ENCODE measurements at places on chromosomes 6 and 20.

DNA sequence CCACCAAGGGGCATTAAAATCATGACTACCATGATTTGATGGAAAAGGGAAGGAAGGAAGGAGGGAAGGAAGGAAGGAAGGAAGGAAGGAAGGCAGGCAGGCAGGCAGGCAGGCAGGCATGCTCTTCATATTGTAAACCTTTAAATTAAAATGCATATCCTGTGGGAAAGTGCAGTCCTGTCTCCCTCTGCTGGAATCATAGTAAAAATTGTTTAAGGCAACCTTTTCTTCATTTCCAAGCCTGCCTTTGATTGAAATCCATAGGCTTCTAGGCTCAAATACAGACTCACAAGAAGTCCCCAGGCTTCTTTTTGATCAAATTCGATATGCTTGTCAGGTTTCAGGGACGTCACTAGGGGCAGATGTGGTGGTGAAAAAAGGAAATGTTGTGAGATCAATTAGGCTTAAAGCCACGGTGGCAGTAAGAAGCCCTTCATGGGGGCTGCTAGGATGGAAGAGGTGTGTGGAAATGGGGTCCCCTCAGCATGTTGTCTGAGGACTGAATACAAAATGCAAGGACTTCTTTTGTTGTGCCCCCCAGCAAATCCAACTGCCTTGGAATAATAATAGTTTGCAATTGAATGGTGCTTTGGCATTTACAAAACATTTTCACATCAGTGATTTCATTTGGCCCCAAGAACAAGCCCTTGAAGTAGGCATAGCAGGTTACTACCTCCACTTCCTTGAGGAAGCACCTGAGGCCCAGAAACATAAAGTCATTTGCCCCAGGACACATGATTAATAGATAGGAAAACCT lies 25.6 kb upstream of the GABRR1 start:
- no peak overlapping the region for H3K27ac ChIP-seq
- H3K27me3 ChIP-seq = peaks cover 7% of the 10 kb centered on the region
- peaks cover 20% of the 10 kb centered on the region for H3K4me1 ChIP-seq
- H3K4me3 ChIP-seq = no peak overlapping the region

- no peak for DNase-seq
- no peaks in the 10 kb centered on the region for H3K27me3 ChIP-seq
- H3K36me3 ChIP-seq = peaks cover 41% of the 10 kb centered on the region
- H3K27ac ChIP-seq = no peak overlapping the region
Measured at GRCh38 chr6:158314737-158315136, 2.5 kb downstream of the TULP4 start.

DNA sequence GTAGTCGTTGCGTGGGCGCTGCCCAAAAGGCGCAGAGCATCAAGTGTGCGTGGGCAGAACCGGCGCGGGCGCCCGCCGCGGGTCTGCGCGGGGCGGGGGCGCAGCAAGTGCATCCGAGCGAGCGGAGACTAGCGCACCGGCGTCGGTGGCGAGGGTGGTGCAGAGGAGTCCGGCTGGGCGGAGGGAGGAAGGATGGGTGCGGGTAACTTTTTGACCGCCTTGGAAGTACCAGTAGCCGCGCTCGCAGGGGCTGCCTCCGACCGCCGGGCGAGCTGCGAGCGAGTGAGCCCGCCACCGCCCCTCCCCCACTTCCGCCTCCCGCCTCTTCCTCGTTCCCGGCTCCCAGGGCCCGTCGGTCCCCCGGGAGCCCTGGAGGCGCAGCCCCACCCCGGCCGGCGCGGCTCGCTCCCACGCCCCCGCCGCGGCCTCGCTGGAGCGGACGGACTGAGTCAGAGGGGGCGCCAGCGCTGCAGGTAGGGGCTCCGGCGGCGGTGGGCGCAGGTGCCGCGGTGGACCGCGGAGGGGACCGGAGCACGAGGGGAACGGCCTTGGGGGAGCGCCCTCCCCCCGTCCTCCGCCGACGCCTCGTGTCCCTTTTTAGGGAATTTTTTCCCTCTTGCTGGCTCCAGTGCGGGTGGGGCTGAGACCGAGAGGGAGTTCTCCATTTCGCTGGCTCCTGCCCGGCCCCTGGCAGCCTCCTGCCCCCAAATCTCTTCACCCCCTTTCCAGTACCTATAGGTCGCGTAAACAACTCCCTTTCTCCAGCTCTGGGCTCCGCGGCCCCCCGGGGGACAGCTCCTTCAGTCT lies 1.6 kb upstream of the DBNDD2 start:
- peaks cover 13% of the 10 kb centered on the region for H3K36me3 ChIP-seq
- H3K4me1 ChIP-seq = peaks cover 21% of the 10 kb centered on the region
- H3K27ac ChIP-seq = peak overlapping the region; percentile 76

GRCh38 chr20:23192469-23192868 lies 106.3 kb upstream of the CD93 start:
- H3K4me3 ChIP-seq = no peak overlapping the region
- no peaks in the 10 kb centered on the region for H3K4me1 ChIP-seq
- peaks cover 6% of the 10 kb centered on the region for H3K27me3 ChIP-seq
- no peaks in the 10 kb centered on the region for H3K36me3 ChIP-seq

DNA sequence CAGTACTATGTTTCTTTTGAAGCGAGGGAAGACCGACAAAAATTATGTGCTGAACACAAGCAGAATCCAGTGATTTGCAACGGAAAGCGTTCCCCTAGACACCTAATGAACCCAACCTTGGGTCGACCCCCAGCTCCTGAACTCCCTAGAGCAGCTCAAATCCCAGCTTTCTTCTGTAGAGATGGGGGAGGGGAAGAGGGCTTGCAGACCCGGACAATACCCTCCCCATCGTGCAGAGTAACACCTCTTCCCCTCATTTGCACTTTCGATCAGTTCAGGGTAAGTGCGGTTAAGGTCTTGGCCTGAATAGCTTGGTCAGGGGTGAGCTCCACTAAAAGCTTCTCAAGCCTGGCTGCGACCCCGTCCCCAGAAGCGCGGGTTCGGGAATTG lies 404 bp downstream of the CEP162 start:
- no peaks in the 10 kb centered on the region for H3K36me3 ChIP-seq
- peak overlapping the region; percentile 97 for H3K4me3 ChIP-seq

GRCh38 chr6:85078058-85078457 lies 313.7 kb upstream of the TBX18 start:
- no peak overlapping the region for H3K27ac ChIP-seq
- H3K27me3 ChIP-seq = no peaks in the 10 kb centered on the region
- no peaks in the 10 kb centered on the region for H3K4me1 ChIP-seq
- H3K36me3 ChIP-seq = no peaks in the 10 kb centered on the region
- DNase-seq = no peak

- H3K27ac ChIP-seq = peak overlapping the region; percentile 90
- H3K4me3 ChIP-seq = peak overlapping the region; percentile 64
- H3K4me1 ChIP-seq = peaks cover 90% of the 10 kb centered on the region
- H3K27me3 ChIP-seq = no peaks in the 10 kb centered on the region
Measured at GRCh38 chr6:159056432-159056831, 11.6 kb upstream of the TAGAP start.

- H3K27me3 ChIP-seq = no peaks in the 10 kb centered on the region
- H3K27ac ChIP-seq = no peak overlapping the region
- peaks cover 24% of the 10 kb centered on the region for H3K36me3 ChIP-seq
- no peak for DNase-seq
- H3K4me1 ChIP-seq = peaks cover 6% of the 10 kb centered on the region
Measured at GRCh38 chr6:109790131-109790530, 99.0 kb downstream of the FIG4 start.

DNA sequence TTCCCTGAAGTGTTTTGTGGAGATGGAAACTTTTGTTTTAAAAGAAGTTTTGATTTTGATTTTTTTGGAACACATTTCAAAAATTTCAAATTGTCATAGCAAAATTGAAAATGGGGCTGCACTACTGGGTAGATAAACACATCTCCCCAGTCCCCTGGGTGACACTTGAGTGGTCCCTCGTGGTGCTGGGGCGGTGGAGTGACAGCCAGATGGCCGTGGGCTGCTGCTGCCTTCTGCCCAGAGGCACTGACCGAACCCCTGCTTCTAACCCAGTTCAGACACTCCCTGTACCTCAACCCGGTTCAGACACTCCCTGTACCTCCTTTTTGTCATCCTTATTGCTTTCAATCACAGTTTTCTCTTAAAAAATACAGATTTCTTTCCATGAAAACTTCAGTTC lies 69.9 kb upstream of the SYNJ2 start:
- H3K27me3 ChIP-seq = no peaks in the 10 kb centered on the region
- no peak overlapping the region for H3K4me3 ChIP-seq
- no peak overlapping the region for H3K27ac ChIP-seq
- no peak for DNase-seq
- peaks cover 28% of the 10 kb centered on the region for H3K4me1 ChIP-seq
- peaks cover 60% of the 10 kb centered on the region for H3K36me3 ChIP-seq

- no peaks in the 10 kb centered on the region for H3K27me3 ChIP-seq
- DNase-seq = no peak
- no peak overlapping the region for H3K4me3 ChIP-seq
- H3K36me3 ChIP-seq = no peaks in the 10 kb centered on the region
- H3K27ac ChIP-seq = no peak overlapping the region
- H3K4me1 ChIP-seq = peaks cover 3% of the 10 kb centered on the region
Measured at GRCh38 chr6:141347086-141347485, 785.6 kb upstream of the GJE1 start.

GRCh38 chr6:134287859-134288537 lies 29.9 kb downstream of the SGK1 start:
- H3K4me3 ChIP-seq = peak overlapping the region; percentile 54
- H3K36me3 ChIP-seq = peaks cover 7% of the 10 kb centered on the region
- peaks cover 34% of the 10 kb centered on the region for H3K4me1 ChIP-seq
- no peak for DNase-seq

DNA sequence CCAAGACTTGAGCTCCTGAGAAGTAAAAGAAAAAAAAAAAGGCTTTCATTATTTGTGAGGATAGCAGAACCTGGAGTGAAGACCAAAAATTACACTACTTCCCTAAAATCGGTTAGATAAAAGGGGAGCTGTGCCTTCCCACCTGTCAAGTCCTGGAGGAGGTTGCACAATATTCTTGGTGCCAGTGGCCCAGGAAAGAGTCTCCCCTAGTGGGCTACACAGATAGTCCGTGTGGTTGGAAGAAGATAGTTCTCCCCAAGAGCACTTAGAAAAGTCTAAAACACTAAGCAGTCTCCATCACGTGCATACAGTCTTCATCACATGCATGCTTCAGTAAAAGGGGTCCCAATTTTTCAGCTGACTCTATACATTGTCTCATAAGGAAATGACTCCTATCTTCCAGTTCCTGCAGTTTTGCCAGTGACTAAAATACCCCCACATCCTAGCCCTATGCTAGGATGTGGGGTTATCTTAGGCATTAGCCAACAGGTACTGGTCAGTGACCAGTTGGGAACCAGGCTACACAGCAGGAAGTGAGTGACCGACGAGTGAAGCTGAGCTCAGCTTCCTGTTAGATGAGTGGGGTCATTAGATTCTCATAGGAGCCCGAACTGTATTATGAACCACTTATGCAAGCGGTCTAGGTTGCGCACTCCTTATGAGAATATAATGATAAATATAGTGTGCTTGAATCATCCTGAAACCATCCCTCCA lies 199.5 kb upstream of the FAM83B start:
- no peak overlapping the region for H3K27ac ChIP-seq
- H3K27me3 ChIP-seq = no peaks in the 10 kb centered on the region
- no peak for DNase-seq

GRCh38 chr6:7108196-7108963 lies 619 bp downstream of the RREB1 start:
- peak overlapping the region; percentile 96 for H3K27ac ChIP-seq
- H3K36me3 ChIP-seq = peaks cover 11% of the 10 kb centered on the region
- peak; percentile 60 for DNase-seq
- peaks cover 45% of the 10 kb centered on the region for H3K4me1 ChIP-seq

DNA sequence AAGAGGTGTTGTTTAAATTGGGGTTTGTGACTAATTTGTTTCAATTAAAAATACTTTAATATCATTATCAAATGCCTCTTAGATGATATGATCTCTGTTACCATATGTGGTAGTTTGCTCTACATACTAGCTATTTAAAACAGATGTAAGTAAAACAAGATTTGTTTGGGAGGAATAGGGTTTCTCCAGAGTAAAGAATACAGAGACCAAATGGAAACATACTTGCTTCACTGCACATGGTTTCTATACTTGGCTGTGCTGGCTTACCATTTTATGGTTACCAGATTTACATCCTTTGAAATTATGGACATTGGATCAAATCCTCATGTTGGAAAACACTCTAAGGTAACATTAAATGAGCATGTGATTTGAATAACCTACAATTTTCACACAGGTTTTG lies 588.3 kb downstream of the CD109 start:
- H3K27me3 ChIP-seq = no peaks in the 10 kb centered on the region
- no peaks in the 10 kb centered on the region for H3K4me1 ChIP-seq
- no peak overlapping the region for H3K4me3 ChIP-seq
- DNase-seq = no peak
- H3K27ac ChIP-seq = no peak overlapping the region

DNA sequence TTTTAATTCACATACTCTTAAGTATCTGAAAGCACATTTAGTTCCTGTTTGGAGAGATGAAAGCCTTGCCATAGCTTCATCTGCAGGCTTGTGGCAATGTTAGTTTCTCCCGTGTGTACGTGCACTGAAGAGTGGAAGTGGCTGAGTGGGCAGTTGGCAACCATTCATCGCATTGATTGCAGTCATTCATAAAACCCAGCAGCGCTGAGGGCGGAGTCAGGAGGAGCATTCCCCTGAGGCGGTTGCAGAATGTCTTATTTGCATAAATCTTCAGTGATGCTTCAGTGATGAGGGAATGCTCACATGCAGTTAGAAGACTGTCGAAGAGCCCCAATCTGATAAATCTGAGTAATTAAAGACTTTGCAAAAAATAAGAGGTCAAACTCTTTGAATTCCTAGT lies 79.1 kb downstream of the RIMS1 start:
- H3K27ac ChIP-seq = no peak overlapping the region
- H3K4me1 ChIP-seq = no peaks in the 10 kb centered on the region
- no peaks in the 10 kb centered on the region for H3K36me3 ChIP-seq
- H3K27me3 ChIP-seq = no peaks in the 10 kb centered on the region
- DNase-seq = no peak
- no peak overlapping the region for H3K4me3 ChIP-seq

GRCh38 chr6:158086504-158087223 lies 81.4 kb downstream of the SERAC1 start:
- peaks cover 16% of the 10 kb centered on the region for H3K36me3 ChIP-seq
- H3K4me3 ChIP-seq = no peak overlapping the region
- no peaks in the 10 kb centered on the region for H3K27me3 ChIP-seq
- H3K27ac ChIP-seq = no peak overlapping the region
- DNase-seq = no peak
- no peaks in the 10 kb centered on the region for H3K4me1 ChIP-seq

GRCh38 chr20:42576167-42576566 lies 613.5 kb downstream of the PTPRT start:
- H3K36me3 ChIP-seq = no peaks in the 10 kb centered on the region
- H3K4me1 ChIP-seq = no peaks in the 10 kb centered on the region
- no peak overlapping the region for H3K4me3 ChIP-seq
- H3K27ac ChIP-seq = no peak overlapping the region
- no peaks in the 10 kb centered on the region for H3K27me3 ChIP-seq

GRCh38 chr6:168730931-168731716 lies 290.1 kb downstream of the SMOC2 start:
- H3K4me3 ChIP-seq = no peak overlapping the region
- DNase-seq = no peak
- H3K4me1 ChIP-seq = no peaks in the 10 kb centered on the region
- no peaks in the 10 kb centered on the region for H3K36me3 ChIP-seq

GRCh38 chr6:55917751-55918415 lies 42.5 kb upstream of the BMP5 start:
- DNase-seq = no peak
- H3K27me3 ChIP-seq = no peaks in the 10 kb centered on the region
- no peaks in the 10 kb centered on the region for H3K36me3 ChIP-seq
- no peak overlapping the region for H3K4me3 ChIP-seq
- no peak overlapping the region for H3K27ac ChIP-seq
